Activated naive CD4-positive, alpha-beta T cell treated with anti-CD3 and anti-CD28 coated beads, Interleukin-2, amount 50 U/mL, for 72 hours (primary cell): ENCODE measurements at places on chromosomes 16 and 17. TPM values are rescaled to one million over a fixed set of nuclear protein-coding genes. Genes with fewer than 3 reads are reported as not detected.

Gene SMURF2
- 16.0 TPM for total RNA-seq

Gene OR4D1
- 0.18 TPM for total RNA-seq

Gene PRAC1
- total RNA-seq: not detected

Gene CORO1A
- total RNA-seq: 672 TPM

Gene FOXN1
- not detected for total RNA-seq

Gene KRT14
- not detected for total RNA-seq

Gene KCNH6
- total RNA-seq: 0.08 TPM

Gene SLC13A2
- not detected for total RNA-seq

Gene CCL15
- total RNA-seq: not detected

Gene TPSD1
- not detected for total RNA-seq

Gene CFAP97D1
- total RNA-seq: not detected
